ENCODE measurements at places on chromosomes 6 and 20.

GRCh38 chr6:21180155-21180554 lies 413.4 kb upstream of the SOX4 start:
- DNase-seq: no peak

GRCh38 chr6:74491844-74492374 lies 713.9 kb downstream of the COL12A1 start:
- DNase-seq: no peak

- peak; percentile 89 for DNase-seq
Measured at GRCh38 chr6:31493875-31494694, 3.9 kb upstream of the MICB start.

DNA sequence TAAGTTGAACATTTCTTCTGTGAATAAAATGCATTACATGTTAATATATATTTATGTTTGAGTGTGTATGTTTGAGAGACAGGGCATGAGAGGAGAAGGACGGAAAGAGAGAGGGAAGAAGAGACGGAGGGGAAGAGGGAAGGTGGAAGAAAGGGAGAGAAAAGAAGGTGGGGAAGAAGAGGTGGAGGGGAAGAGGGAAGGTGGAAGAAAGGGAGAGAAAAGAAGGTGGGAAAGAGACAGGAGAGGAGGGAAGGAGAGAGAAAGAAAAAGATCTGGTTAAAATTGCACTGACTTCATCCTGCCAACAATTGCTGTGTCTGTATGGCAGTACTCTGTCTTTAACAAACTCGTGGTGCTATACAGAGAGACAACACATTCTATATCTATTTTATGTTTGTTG lies 29.0 kb downstream of the FAM83B start:
- no peak for DNase-seq

- DNase-seq: no peak
Measured at GRCh38 chr6:167847936-167848335, 21.2 kb downstream of the AFDN start.

DNA sequence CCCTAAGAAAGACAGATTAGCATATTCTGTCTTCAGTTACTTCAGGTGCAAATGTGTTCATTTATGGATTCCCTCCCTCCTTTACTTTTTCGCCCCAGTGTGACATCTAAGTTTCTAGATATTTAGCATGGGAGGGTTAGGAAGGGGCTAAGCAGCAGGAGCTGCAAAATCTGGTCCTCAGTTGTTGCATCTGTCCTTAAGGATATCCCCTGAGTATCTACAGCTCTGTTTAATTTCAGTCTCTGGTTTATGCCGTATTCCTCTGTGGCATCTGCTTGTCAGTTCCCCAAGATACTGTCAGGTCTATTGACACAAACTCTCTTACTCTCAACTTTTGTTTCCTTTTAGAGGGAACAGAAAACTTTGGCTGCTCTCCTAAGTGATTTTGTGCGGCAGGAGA lies 754.6 kb upstream of the MAP3K7 start:
- no peak for DNase-seq

GRCh38 chr20:1423625-1424106 lies 30.8 kb upstream of the FKBP1A start:
- peak; percentile 43 for DNase-seq

DNA sequence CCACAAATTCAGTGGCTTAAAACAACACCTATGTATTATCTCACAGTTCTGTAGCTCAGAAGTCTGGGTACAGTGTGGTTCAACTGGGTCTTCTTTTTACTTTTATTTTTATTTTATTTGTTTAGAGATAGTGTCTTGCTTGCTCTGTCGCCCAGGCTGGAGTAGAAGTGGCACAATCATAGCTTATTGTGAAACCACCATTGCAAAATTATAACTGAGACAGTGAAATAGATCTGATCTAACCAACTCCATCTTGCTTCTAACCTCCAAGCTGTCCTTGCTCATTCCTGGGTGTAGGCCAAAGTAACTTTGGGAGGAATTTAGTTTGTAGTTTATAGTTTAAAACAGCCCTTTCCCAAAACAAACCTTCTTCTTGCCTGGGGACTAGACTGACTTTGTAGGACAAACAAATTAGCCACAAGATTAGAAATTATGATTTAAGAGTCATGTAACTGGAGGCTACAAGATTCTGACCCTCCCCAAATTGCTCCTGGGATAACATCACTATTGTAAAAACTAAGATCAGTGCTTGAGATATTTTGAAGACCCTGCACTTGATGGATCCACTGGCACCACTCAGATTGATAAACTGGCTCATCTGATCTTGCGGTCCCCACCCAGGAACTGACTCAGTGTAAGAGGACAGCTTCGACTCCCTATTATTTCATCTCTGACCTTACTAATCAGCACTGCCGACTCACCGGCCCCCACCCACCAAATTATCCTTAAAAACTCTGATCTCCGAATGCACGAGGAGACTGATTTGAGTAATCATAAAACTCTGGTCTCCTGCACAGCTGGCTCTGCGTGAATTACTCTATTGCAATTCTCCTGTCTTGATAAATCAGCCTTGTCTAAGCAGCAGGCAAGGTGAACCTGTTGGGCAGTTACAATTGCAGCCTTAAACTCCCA lies 193.4 kb upstream of the CDYL start:
- no peak for DNase-seq

GRCh38 chr6:37208793-37209192 lies 38.8 kb downstream of the PIM1 start:
- no peak for DNase-seq

- no peak for DNase-seq
Measured at GRCh38 chr20:35820715-35821114, 48.9 kb downstream of the PHF20 start.

GRCh38 chr6:144106206-144106605 lies 10.8 kb upstream of the SF3B5 start:
- no peak for DNase-seq

DNA sequence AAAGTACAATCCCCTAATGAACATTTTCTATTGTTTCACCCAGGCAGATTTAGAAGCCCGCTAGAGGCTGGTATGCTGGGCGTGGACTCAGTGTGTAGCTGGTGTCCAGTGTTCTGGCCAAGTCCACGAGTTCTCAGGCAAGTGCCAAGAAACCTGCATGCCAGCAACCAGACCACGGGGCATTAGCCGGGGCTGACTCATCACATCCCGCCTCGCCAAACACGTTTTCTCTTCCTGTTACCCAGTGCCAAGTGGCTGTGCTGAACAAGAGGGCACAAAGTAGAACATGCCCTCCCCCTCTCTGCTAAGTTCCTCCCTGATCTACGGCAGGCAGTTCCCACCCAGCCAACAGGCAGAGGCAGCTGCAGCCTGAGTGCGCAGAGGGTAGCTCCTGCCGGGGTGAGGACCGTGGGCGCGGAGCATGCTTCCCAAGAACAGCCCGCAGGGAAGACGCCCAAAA lies 29.6 kb downstream of the RAMACL start:
- peak; percentile 16 for DNase-seq

GRCh38 chr6:163646133-163646532 lies 231.6 kb downstream of the QKI start:
- no peak for DNase-seq

- no peak for DNase-seq
Measured at GRCh38 chr6:124947971-124948451, 14.2 kb upstream of the RNF217 start.

GRCh38 chr6:14929291-14929690 lies 316.6 kb upstream of the JARID2 start:
- no peak for DNase-seq

DNA sequence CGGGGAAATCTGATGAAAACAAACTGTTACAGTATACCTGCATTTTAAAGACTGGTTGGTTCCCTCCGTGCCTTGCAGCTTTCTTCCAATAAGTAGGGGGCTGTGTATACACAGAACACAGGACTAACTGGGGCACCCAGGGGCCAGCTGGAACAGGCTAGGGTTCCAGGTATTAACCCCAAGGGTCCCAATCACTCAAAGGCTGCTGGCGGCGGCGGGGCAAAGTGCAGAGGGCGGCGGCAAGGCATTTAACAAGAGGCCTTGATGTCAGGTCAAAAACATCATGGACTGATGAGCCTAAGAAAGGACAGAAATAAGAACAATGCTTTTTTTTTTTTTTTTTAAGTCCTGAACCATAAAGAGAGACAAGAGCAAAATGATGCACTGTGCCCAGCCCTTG lies 2.5 kb downstream of the PMEPA1 start:
- no peak for DNase-seq

- peak; percentile 34 for DNase-seq
Measured at GRCh38 chr6:72620871-72621290, 983 bp upstream of the KCNQ5 start.

DNA sequence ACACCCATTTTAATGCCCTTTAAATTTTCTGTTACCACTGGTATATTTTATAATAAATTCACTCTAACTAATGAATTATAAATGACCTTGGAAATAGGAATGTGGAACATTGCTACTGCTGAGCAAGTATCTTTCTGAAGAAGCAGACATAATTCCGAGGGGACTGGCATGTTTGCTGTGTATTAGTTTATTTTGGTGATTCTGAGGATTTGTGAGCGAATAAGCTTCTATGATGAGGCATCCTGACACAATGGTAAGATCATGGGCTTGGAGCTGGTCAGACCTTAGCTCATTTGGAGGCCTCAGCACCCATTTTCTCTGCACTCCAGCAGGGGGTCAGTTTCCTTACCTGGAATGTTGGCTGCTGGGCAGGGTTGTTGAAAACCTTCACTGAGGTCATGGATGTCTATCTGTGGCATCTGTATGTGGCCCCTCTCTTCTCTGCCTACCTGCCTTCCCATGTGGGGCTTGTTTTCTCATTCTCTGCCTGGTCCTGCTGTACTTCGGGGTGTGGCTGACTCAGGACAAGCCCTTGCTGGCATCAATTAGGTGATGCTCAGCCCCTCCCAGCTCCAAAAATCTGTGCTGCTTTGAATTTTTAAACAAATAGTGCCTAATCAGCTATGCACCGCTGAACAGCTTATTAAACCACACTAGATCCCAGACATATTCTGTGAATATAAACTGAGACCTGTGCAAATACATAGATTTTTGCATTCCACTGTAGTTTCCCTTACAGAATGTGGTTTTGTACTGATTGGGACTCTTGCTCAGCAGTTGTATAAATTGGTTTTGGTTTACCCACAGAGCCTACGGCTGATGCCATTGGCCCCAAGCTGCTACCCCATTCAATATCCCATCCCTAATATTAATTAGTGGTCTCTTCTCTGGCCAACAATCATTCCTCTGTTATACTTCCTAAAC lies 10.7 kb downstream of the ARID1B start:
- no peak for DNase-seq

- DNase-seq: no peak
Measured at GRCh38 chr20:47782920-47783552, 2.2 kb downstream of the SULF2 start.

DNA sequence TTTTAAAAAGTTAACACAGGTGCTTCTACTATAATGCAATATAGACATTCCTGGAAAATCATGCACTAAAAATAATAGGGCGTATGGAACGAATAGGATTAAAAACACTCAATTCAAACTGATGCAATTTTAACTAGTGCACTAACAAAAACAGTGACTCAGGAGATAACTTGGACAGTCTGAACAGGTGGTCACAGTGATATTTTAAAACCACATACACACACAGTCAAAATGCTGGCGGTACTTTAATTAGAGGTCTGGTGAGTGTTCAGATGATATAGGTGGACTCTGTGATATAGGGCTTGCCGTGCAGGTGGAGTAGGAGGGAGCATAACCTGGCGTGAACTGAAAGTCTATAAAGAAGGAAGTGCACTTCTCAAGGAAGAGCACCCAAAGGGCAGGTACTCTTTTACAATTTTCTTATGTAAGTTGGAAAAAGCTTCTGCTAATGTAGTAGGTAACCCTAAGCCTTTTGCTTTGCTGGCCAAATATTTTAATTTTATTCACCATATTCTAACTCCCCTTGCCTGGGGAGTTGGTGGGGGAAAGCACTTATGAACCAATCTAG lies 41.9 kb upstream of the PLN start:
- DNase-seq: no peak

DNA sequence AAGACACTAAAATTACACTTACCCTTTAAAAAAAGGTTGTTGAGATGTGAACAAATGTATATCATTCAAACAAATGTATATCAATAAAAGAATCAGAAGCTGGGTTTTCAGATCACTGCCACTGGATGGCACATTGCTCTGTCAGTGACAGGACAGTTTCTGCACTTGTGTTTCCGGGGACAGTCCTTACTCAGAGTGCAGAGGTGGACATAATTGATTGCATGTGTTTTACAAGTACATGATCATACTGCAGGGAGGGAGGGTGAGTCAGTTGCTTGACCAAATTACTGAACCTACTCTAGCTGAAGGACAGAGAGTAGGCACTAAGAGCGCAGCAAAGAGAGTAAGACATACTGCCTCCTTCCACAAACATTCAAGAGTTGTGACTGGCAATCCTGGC lies 302.3 kb downstream of the TENT5A start:
- DNase-seq: no peak

GRCh38 chr6:109820706-109821350 lies 129.7 kb downstream of the FIG4 start:
- no peak for DNase-seq

DNA sequence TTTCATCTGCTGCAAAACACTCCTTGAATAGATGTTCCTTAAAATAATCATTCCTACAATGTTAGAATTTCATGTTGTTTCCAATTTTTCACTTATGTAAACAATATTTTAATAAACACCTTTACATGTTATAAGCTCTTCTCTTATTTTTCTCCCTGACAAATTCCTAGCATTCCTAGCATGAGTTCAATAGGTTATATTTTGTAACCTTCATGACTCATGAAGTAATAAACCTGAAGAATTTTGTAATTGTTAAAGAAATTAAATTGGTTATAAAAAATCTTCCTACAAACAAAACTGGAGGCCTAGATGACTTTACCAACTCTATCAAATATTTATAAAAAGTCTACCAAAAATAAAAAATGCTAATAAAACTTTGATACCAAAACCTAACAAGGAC lies 66.3 kb downstream of the NT5E start:
- DNase-seq: no peak

GRCh38 chr6:16398587-16398986 lies 160.2 kb downstream of the GMPR start:
- no peak for DNase-seq

GRCh38 chr6:167706313-167707109 lies 120.2 kb upstream of the AFDN start:
- peak; percentile 75 for DNase-seq

- DNase-seq: peak; percentile 37
Measured at GRCh38 chr6:30227763-30228487, 14.7 kb upstream of the TRIM26 start.

- peak; percentile 50 for DNase-seq
Measured at GRCh38 chr6:16305246-16305725, 66.9 kb downstream of the GMPR start.

Data from activated CD4-positive, alpha-beta memory T cell treated with anti-CD3 and anti-CD28 coated beads for 36 hours (primary cell).